ENCODE measurements at places on chromosomes 3 and 15.

- DNase-seq = no peak
These were observed 402.2 kb upstream of the PROK2 start for GRCh38 chr3:72187131-72187530.

GRCh38 chr15:41501191-41501917 is 7.7 kb downstream of the ITPKA start:
- no peak for DNase-seq

- DNase-seq = no peak
These were observed 32.3 kb upstream of the ATP1B3 start for GRCh38 chr3:141844108-141844507.

DNA sequence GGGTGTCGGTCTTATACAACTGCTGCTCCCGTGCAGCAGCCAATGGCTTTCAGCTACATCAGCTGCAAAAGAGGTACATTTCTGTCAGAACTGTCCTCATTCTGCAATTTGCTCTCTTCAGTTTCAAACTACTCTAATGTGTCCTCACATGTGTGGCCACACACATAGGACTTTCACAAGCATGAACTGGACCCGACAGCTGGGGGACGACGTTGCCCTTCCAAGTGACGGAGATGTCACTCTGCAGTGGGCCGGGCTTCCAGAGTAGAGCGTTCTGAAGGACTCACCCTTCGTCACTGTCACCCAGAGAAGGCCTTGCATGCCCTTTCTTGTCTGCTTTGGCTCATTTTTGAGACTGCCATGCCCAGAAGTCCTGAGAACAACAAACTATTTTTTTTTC is 189.8 kb downstream of the ATP10A start:
- no peak for DNase-seq

- no peak for DNase-seq
These were observed 35.2 kb upstream of the SPATA12 start for GRCh38 chr3:57025237-57025636.

- no peak for DNase-seq
These were observed 113.5 kb downstream of the TNIK start for GRCh38 chr3:171346582-171347300.

DNA sequence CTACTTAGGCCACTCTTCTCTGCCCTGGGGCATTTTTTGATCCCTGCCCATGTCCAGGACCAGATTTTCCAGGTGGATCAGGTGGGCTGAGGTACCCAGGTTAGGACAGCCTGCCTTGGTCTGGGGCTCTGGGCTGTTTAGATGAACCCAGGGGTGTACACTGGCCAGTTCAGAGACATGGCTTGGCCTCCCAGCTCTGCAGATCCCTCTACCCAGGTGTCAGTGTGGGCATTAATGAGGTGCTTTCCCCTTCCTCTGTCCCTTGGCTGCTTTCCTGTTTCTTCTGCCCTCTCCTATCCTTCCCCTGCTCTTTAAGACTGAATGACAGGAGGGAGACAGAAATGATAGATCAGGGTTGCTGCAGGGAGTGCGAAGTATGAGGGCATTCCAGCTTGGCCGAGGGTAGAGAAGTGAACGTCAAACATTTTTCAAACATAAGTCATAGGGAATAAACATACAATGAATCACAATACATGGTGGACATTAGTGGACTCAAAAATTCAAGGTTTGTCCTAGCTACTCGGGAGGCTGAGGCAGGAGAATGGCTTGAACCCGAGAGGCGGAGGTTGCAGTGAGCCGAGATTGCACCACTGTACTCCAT is 30.5 kb downstream of the RTP1 start:
- DNase-seq = no peak

DNA sequence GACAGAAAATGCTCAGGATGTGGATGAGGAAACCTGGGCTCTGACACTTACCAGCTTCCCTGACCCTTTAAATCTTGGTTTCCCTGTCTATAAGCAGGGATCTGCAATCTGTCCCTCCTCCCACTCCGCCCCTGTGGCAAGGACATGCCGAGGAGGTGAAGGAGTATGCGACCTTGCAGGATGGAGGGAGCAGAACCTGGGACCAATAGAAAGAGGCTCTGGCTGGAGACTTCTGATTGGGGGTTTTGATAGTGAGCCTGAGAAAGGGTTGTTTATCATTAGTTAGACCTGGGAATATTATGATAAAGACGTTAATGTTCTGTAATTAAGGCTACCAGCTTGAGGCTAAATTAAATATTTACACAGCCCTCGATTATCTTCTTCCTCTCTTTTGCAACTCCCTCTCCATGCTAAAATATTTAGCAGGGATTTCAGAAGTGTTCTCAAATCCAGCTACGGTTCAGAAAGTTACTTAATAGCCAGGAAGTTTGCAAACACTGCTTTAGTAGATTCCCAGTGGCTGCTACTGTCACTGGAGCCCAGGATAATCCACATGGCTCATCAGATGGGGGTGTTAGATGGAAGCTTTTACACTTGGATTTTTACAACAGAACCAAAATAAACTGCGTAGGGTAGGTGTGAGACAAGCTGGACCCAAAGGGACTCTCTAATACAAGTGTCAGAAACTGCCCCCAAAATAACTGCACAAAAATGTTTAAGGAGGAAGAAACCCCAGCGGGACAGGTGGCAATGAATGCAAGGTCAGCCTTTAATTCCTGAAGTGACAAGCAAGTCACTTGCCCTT is 9.2 kb upstream of the PAQR5 start:
- no peak for DNase-seq

- DNase-seq = no peak
These were observed 1.4 kb downstream of the CEMIP start for GRCh38 chr15:80780416-80781221.

- DNase-seq = no peak
These were observed 40.1 kb upstream of the PARP14 start for GRCh38 chr3:122640437-122640999.

DNA sequence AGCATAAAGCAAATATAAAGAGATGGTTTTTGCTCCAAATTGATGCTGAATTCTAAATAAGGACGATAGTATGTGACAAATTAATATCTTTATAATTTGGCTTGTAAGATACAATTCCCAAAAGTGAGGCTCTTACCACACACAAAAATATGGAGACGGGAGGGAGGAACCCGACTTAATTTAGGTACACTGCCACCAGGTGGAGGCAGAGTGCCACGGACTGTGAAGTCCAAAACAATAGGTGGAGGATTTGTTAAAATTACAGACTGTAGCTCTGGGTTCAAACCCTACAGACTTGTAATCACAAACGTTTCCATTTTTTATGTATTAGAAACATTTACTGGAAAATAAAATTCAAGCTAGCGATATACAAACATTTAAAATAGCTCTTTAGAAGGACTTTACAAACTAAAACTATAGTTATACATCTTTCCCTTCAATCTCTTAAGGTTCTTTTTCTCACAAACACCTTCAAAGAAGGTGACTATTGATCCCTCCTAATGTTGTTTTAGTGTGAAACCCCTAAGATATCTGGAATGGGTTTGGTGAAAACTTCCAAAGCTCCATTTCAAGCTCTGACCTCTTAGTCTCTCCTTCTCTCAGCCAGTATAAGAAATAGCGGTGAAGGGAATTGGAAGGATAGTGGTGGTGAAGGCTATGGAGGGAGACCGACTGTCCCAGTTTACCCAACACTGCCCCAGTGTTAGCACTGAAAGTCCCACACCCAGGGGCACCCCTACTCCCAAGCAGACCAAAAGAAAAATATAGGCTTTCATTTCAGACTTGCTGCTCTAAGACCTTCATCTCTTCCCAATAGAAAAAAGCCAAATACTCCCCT is 89.7 kb downstream of the AQP9 start:
- peak; percentile 30 for DNase-seq

DNA sequence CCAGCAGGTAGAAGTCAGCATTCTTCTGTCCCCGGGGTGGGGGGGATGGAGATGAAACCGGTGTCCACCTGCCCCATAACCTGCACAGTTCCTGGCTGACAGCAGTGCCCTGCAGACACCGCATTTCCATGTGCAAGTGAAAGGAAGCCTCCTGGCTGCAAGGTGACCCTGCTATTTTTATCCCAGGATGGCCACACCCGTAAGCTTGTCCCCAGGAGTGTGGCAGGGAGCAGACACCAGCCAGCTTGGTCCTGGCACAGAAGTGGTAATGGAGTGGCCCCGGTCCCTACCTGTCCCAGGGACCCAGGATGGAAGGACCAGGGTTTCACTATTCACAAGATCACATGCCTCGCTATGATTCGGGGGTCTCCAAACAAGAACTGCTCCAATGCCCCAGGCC is 85.3 kb upstream of the RPL32 start:
- no peak for DNase-seq

GRCh38 chr3:98171071-98171470 is 4.6 kb downstream of the OR5H15 start:
- DNase-seq = no peak

- no peak for DNase-seq
These were observed 11.2 kb upstream of the CCR8 start for GRCh38 chr3:39318301-39318700.

DNA sequence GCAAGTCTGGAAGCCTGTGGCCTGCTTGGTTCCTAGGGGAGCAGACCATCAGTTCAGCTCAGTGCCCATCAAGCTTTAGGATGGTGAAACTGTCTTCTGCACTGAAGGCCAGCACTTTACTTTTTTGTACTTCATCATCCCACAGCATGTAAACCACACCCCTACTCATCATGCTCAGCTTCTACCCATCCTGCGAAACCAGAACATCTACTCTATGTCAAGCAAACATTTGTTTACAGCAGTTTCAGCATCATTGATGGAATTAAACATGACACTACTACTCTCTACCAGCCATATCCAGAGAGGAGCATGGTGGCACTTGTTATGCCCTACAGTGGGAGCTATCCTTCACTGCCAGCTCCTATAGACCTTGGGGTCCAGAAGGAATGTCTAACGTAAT is 306.6 kb downstream of the SOX2 start:
- no peak for DNase-seq

DNA sequence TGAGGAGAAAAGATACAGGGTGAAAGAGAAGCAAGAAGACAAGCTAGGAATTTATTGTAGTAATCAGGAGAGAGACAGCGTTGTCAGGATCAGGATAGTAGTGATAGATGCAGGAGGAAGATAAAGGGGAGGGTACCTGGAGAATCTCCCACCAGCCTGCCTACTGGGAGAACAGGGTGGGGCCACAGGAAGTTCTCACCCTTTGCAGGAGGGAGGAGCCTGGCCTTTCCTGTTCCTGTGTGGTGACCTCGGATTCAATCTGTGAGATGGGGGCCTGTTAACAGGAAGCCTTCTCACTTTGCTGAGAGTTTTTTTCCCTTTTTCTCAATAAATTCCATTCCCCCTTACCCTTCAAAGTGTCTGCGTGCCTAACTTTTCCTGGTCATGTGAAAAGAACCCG is 37.6 kb downstream of the GMPS start:
- DNase-seq = no peak

DNA sequence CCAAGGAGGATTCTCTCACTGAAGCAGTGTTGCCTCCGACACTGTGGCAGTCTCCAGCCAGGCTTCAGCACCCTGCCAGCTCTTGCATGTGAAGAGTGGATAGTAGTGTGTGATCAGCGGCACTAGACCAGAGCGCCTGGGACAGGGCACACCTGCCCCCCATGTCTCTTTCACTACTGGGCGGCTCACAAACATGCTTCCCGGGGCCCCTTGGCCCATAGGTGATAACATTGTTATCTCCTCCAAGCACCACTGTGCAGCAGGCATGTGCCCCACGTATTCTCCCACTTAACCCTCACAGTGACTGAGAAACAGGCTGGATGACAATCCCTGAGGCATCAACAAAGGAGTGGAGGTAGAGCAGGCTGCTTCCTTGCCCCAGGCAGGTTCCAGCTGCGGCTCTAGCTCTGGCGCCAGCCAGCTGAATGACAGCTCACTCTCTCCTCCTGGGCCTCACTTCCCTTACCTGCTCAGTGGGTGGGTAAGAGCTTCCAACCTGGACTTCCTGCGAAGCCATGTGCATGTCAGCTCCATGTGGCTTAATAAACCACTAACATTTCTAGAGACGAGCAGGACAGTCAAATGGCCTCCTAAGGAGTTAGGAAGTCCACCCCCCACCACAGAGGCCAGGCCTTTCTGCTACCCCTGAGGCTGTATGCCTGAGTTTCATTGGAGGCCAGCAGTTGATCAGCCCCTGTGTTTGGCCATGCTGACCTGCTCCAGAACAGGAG is 37.8 kb downstream of the KLF13 start:
- DNase-seq = no peak

DNA sequence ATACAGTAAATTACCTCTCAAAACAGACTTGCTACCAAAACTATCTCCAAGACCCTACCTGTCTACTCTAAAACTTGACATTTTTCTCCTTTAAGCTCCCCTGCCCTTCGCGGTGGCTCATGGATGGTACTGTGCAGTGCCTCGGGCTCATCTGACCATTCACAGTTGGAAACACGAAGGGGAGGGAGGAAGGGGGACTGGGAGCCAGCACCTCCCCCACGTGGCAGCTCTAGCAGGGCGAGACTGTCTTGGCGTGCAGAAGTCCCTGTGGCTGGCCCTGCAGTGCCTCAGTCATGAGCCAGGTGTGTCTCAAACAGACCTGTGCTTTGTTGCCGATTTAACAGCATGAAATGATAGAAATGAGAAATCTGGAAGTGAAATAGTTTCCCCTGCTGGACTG is 372.0 kb downstream of the GABRG3 start:
- no peak for DNase-seq

DNA sequence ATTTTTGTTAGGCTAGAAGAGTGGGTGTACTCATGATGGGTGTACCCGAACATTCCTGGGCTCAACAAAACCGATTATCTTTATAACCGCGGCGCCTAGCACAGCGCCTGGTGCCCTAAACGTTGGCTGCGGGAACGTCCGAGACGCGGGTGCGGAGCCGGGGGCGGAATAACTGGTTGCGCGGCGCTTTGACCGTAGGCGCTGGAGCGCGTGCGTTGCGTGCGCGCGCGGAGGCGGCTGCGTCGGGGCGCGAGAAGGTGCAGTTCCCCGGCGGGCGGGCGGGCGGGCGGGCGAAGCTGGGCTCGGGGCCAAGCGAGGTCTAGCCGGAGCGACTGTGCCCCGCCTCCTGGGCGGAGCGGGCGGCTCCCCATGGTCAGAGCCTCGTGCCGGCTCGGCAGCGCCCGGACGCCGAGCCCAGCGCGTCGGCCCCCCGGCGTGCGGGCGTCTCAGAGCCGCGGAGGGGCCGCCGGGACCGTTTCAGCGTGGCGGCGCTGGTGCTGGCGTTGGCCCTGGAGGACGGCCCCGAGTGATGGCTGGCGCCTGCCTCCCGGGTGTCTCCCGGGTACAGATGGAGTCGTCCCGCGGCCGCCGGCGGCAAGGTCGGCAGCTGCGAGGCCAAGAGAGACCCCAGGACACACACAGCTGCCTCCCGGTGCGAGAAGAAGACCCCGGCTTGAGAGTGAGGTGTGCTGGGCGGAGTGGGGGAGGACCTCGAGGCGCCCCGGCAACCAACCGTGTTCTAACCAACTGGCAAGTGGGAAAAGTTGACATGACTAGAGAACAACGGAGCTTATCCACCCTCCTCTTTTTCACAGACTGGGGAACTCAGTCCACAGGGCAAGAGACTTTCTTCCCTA is at the start of gene PLAAT1:
Gene PLAAT1, plus strand, starts transcription at position 373 of the 857 bp plus-strand sequence. CDS start 14,429 bp downstream, outside the sequence.
- peak; percentile 80 for DNase-seq

DNA sequence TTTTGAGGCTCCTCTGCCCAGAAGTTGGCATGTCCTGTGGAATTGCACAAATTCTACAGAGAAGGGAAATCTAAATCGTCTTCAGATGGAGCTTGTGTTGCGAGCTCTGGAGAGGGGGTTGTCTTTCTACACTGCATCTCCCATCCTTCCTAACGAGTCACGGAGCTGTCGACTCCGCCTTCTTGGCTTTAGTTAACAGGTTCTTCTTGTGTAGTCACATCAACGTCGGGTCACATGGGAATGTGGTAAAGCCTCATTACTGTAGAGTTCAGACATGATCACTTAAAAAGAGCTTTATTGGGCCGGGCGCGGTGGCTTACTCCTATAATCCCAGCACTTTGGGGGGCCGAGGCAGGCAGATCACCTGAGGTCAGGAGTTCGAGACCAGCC is 60.0 kb downstream of the DNASE1L3 start:
- DNase-seq = no peak

All from NCI-H510A (cell line).